Caco-2 (cell line): ENCODE measurements at places on chromosomes 5 and 9. TPM values are rescaled to one million over a fixed set of nuclear protein-coding genes. Genes with fewer than 3 reads are reported as not detected.

The GADD45G gene
- 3.7 and 5.4 TPM in 2 replicates for total RNA-seq

DNA sequence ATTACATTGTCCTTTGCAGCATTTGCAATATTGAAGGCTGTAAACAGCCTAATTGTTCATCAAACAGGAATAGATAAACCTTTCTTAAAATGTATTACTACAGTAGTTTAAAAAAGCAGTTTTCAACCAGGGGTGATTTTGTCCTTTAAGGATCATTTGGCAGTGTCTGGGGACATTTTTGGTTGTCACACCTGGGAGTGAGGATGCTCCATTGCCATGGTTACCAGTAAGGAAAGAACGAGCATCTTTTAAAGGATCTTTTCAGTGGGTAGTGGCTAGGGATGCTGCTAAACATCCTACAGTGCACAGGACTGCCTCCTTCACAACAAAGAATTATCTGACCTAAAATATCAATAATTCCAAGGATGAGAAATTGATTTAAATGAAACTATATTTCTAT lies 596.3 kb downstream of the HINT1 start:
- H3K27me3 ChIP-seq = no peaks in the 10 kb centered on the region
- no peaks in the 10 kb centered on the region for H3K4me1 ChIP-seq
- no peak overlapping the region for H3K27ac ChIP-seq
- H3K4me3 ChIP-seq = no peak overlapping the region

The PCDHB11 gene
- 0.12 TPM in 1 of 2 replicates, not detected in the other for total RNA-seq

- H3K4me1 ChIP-seq = peaks cover 21% of the 10 kb centered on the region
- no peaks in the 10 kb centered on the region for H3K36me3 ChIP-seq
- H3K4me3 ChIP-seq = no peak overlapping the region
- H3K27ac ChIP-seq = peak overlapping the region; percentile 52
Measured at GRCh38 chr5:38871790-38872551, 26.2 kb downstream of the OSMR start.

DNA sequence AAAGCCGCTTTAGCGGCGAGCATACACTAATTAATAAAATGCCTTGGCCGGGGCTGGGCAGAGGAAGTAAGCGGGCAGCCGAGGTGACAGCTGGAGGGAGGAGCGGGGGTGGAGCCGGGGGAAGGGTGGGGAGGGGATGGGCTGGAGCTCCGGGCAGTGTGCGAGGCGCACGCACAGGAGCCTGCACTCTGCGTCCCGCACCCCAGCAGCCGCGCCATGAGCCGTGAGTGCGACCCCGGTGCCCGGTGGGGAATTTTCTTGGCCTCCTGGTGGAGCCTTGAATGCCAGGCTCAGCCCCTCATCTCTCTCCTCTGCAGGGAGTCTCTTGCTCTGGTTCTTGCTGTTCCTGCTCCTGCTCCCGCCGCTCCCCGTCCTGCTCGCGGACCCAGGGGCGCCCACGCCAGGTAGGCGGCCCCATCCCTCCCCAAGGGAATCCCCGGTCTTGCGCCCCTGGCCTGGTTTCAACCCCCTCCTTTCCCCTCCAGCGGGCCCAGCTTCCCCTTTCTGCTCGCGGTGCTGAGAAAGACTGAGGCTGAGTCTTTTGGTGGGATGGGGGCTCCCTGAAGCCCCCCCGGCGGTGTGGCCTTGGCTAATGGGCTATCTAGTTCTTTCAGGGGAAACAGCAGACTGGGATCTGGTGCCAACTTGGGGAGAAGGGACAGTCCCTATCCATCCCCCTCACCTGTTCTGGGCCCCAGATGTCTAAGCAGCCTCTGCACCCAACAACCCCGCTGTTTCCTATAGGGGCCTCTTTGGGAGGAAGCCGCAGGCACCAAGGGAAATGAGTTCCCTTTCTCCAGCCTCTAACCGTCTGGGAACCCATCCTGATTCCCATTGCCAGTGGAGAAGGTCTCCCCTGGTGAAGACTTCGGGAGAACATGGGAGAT lies at the start of gene PTGS1:
PTGS1 (plus strand) TSS at position 156 of the 887 bp plus-strand sequence; CDS start at position 217, 61 bp downstream.
- no peaks in the 10 kb centered on the region for H3K27me3 ChIP-seq
- H3K4me1 ChIP-seq = peaks cover 2% of the 10 kb centered on the region; the same call in 1 of the 2 replicates
- H3K27ac ChIP-seq = no peak within 1 kb of the TSS
- no peak for DNase-seq
- H3K4me3 ChIP-seq = no peak within 1 kb of the TSS
- no peaks in the 10 kb centered on the region for H3K36me3 ChIP-seq

DNA sequence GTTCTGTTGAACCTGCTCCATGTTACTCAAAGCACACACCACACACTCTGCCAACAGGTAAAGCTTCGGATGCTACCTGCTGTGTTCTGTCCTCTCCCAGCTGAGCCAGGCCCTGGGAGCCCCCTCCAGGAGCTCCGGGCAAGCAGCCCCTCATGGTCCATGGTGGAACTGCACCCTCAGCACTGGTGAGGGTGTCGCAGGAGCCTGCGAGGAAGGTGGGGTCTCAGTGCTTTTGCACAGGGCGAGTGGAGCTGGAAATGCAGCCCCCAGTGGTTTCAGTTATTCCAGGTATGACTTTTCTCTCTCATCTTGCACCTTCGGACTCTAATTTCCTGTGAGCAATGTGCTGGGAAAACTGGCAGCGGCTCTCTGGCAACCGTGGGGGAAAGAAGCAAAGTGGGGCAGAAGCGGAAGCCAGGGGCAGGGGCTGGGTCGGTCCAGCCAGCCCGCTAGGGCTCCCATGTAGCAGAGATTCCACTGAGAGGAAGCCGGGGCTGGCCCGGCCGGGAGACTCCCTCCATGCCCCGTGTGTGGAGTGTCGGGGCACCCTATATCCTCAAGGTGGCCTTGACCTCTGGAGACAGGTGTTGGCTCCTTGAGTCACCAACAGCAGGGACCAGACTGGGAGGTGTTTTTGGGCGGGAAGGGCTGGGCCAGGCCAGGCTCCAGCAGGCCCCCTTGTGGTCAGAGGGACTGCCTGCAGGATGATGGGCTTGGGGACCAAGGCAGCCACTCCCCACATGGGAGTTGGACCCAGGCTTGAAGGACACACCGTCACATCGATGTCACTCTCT lies 75.6 kb upstream of the PRSS3 start:
- peak; percentile 58 for DNase-seq
- H3K27me3 ChIP-seq = no peaks in the 10 kb centered on the region
- no peak overlapping the region for H3K4me3 ChIP-seq
- no peak overlapping the region for H3K27ac ChIP-seq

DNA sequence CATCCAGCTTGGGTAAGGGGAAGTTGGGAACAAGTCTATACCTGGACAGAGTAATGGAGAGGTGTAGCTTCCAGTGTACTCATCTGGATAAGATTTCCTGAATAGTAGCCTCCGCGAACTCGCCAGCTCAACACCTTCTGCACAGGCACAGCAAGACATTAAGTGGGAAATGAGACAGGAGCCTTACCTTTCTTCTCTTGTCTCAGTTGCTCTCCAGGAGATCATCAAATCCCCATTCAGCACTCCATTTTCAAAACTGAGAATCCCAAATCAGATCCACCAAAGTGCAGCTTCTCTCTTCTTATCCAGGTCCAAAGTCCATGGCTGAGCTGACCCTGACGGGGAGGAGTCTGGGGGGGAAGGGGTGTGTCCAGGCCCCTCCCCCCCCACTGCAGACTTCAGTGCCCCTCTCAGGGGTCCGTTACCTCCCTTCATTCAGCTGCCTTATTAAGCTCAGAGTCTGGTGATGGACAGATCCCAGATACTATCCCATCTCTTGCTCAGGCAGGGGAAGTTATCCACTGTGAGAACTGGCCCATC lies 5.9 kb upstream of the MGAT1 start:
- peaks cover 46% of the 10 kb centered on the region for H3K4me1 ChIP-seq
- H3K4me3 ChIP-seq = peak overlapping the region; percentile 64
- DNase-seq = no peak
- peaks cover 3% of the 10 kb centered on the region; the same call in 1 of the 2 replicates for H3K36me3 ChIP-seq

GRCh38 chr5:167814828-167815227 lies 476.6 kb upstream of the WWC1 start:
- DNase-seq = no peak
- H3K27ac ChIP-seq = no peak overlapping the region
- H3K4me1 ChIP-seq = peaks cover 31% of the 10 kb centered on the region
- no peaks in the 10 kb centered on the region for H3K36me3 ChIP-seq
- H3K4me3 ChIP-seq = no peak overlapping the region
- H3K27me3 ChIP-seq = no peaks in the 10 kb centered on the region

DNA sequence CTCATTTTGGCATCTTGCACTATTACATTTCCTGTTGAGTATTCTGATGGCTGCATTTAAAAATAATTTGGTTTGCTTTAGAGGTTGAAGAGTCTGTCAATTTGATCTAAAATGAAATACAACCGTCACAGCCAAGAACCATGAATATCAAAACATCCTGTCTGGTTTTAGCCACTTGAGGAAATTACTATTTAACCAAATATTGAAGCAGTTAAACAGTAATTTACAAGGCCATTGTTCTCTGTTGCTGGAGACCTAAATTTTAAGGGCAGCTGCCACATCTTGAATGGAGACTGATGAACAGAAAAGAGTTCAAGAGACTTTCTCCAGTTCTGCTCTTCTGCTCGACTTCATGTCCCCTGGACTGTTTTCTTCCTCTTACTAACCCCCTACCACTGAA lies 549.4 kb downstream of the LRRC70 start:
- no peak overlapping the region for H3K27ac ChIP-seq
- H3K27me3 ChIP-seq = no peaks in the 10 kb centered on the region
- no peak for DNase-seq
- no peaks in the 10 kb centered on the region for H3K36me3 ChIP-seq
- no peak overlapping the region for H3K4me3 ChIP-seq

- H3K36me3 ChIP-seq = no peaks in the 10 kb centered on the region; the same call in 1 of the 2 replicates
- no peak overlapping the region for H3K27ac ChIP-seq
- no peaks in the 10 kb centered on the region for H3K27me3 ChIP-seq
- H3K4me3 ChIP-seq = no peak overlapping the region
- H3K4me1 ChIP-seq = no peaks in the 10 kb centered on the region; the same call in 1 of the 2 replicates
- DNase-seq = no peak
Measured at GRCh38 chr5:72231991-72232703, 87.9 kb downstream of the MRPS27 start.

DNA sequence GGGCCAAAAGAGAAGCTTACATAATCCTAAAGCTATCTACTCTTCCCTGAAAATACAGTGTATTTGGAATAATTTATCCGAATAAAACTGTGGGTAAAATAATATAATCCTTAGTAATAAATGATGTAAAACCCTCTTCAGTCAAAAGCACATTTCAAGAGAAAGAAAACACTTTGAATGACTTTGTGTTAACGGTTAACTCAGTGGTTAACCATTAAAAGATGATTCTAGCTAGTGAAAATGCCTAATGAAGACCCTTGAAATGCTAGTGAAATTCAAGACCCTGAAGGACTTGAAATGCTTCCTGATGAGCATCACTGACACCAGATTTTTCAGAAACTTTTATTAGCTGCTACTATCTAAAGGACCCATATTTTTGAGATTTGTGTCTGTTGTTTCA lies 70.7 kb downstream of the COX7C start:
- DNase-seq = no peak
- no peak overlapping the region for H3K27ac ChIP-seq
- H3K36me3 ChIP-seq = no peaks in the 10 kb centered on the region
- H3K4me3 ChIP-seq = no peak overlapping the region
- H3K4me1 ChIP-seq = no peaks in the 10 kb centered on the region
- H3K27me3 ChIP-seq = no peaks in the 10 kb centered on the region

DNA sequence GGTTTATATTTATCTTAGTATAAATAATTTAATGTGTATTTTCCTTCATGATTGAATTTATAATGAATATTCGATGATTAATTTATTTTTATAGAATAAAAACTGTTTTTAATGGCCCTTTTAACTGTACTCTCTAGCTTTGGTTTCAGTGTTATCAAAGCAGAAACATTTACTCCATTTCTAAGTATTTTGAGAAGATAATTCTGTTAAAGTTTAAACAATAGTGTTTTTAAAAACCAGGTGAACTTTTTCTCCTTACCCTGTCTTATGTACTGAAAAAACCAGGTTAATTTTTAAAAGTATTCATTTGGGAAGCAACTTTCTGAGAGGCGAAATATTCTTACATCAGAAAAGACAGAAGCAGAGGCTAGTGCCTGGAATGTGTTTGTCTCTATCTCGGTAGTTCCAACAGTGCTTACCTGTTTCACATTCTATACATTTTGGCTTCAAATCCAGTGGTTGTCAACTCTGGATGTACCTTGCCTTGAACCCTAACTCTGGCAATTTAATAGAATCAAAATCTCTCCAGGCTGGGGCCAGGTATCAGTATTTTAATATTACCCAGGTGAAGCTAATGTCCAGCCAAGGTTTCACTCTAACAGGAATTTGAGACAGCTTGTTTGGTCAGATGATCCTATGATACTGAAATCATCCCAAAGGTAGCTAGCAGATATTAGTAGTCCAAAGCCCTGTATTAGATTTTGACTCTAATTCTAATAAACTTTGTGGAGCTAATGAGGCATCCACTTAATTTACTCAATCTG lies 434.4 kb downstream of the PDE4D start:
- H3K4me1 ChIP-seq = peaks cover 22% of the 10 kb centered on the region
- H3K27me3 ChIP-seq = no peaks in the 10 kb centered on the region

The PRRX2 gene
- total RNA-seq = not detected in 2 replicates

GRCh38 chr5:96975656-96976055 lies 39.8 kb downstream of the LNPEP start:
- H3K27ac ChIP-seq = no peak overlapping the region
- no peak for DNase-seq
- H3K27me3 ChIP-seq = no peaks in the 10 kb centered on the region
- peaks cover 1% of the 10 kb centered on the region for H3K36me3 ChIP-seq

The CHSY3 gene
- total RNA-seq = 0.32 and 0.46 TPM in 2 replicates

DNA sequence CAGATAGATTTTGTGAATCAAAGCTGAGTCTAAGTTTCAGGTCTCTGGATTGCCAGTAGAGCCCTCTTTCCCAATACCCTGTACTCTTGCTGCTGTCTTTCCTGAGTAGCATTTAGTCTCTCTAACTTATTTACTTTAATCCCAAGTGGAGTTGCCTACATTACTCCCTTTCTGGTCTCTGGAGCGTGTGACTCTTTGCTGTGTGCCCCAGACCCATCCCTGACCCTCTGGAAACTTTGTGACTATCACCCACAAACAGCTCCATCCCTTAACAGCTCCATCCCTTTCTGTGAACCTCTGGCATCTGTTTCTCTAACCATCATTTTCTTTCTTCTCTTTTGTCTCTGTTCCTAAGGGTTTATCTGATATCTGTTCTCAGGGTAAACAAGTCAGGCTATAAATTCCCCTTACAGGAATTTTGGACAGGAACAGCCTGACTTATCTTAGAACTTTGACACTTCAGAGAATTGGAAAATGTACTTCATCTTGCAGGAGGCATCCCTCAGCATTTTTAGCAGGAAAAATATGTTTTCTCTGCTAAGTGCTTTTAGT lies 1167.1 kb upstream of the SEMA6A start:
- H3K27ac ChIP-seq = peak overlapping the region; percentile 15
- H3K27me3 ChIP-seq = no peaks in the 10 kb centered on the region
- DNase-seq = no peak
- H3K4me3 ChIP-seq = no peak overlapping the region
- H3K4me1 ChIP-seq = peaks cover 6% of the 10 kb centered on the region; the same call in 1 of the 2 replicates

DNA sequence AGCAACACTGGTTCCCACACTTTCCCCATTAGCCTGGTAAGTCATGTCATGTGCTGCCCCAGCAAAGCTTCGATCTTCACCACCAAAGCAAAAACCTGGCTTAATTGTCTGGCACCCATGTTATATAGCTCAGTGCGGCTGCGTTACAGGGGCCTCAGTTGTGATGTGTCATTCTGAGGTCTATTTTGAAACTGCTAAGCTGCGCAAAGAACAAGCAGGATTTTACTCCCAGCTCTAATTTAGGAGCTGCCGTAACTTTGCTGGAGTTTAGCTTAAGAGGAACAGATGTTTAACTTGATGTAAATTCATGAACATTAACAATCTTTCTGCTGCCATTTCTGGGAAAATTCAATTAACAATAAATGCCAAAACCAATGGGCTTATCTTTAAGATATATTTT lies 274.1 kb downstream of the HSPA4 start:
- H3K4me1 ChIP-seq = no peaks in the 10 kb centered on the region
- no peak overlapping the region for H3K4me3 ChIP-seq
- H3K36me3 ChIP-seq = no peaks in the 10 kb centered on the region

- no peak overlapping the region for H3K27ac ChIP-seq
- DNase-seq = no peak
Measured at GRCh38 chr5:132372127-132372526, 2.6 kb downstream of the SLC22A5 start.
